Spleen (tissue), 13 donors: ENCODE measurements at places on chromosomes 7 and 10.
A peak's percentile ranks its signal among the peaks of the same experiment; 100 is the strongest.

DNA sequence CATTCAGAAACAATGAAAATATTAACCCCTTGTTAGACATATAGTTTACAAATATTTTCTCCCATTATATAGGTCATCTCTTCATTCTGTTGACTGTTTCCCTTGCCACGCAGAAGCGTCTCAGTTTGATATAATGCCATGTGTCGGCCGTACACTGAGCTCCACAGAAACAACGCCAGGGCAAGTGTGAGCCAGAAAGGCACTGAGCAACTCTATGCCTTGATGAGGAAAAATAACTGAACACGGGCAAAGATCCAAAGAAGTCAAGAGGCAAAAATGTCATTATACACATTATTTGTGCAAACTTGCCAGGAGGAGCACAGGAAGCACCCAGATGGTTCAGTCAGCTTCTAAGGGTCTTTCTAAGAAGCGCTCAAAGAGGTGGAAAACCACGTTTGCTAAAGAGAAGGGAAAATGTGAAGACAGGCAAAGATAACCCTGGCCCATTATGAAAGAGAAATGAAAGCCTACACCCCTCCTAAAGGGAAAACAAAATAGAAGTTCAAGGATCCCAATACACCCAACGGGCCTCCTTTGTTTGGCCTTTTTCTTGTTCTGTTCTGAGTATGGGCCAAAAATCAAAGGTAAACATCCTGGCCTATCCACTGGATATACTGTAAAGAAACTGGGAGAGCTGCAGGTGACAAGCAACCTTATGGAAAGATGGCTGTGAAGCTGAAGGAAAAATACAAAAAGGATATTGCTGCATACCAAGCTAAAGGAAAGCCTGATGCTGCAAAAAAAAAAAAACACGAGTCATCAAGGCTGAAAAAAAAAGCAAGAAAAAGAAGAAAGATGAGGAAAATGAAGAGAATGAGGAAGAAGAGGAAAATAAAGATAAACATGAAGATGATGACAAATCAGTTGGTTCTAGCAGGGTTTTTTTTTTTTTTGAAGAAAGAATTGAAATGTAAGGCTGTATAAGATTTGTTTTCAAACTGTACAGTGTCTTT lies 15.5 kb downstream of the ARHGAP12 start:
- DNase-seq: no peak
- peak overlapping the region; percentile 31 for H3K27ac ChIP-seq
- H3K36me3 ChIP-seq: peaks cover 6% of the 10 kb centered on the region
- peaks cover 40% of the 10 kb centered on the region for H3K4me1 ChIP-seq

- no peak overlapping the region for H3K27ac ChIP-seq
- no peak for DNase-seq
- no peak overlapping the region for H3K4me3 ChIP-seq
Observed at GRCh38 chr7:121529003-121529402, 132.9 kb upstream of the FAM3C start.

DNA sequence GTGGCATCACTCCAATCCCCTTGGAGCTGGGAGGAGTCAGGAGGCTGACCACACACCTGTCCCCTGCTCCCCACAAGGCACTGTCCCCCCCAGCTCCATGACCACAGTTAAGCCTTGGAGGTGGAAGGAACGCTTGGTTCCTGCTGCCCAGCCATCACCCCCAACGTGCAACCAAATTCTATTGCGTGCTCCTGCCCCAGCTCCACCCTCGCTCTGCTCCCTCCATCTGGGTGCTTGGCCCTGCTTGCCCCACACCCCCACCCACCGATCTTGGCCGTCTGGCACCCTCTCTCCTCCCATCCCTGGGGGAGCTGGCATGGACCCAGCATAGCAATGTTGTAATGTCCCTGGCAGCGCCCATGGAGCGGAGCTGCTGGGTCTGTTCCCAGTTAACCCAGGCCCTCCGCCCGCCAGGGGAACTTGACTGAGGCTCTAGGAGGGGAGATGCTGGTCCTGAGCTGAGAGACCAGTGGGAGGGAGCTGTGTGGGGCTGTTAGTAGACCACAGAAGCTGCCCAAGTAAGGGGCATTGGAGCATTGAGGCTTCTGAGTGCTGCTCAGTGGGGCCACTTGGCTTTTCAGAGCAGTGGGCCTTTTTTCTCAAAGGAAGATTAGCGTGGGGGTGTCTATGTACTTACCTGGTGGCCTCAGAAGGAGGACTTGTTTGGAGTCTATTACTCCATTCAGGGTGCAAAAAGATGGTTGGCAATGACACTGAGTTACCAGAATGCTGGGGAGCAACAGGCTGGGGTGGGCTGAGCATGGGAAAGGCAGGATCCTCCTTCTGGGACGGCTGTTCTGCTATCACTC lies 1.1 kb downstream of the EPHB6 start:
- H3K27me3 ChIP-seq: no peaks in the 10 kb centered on the region
- no peaks in the 10 kb centered on the region for H3K36me3 ChIP-seq

DNA sequence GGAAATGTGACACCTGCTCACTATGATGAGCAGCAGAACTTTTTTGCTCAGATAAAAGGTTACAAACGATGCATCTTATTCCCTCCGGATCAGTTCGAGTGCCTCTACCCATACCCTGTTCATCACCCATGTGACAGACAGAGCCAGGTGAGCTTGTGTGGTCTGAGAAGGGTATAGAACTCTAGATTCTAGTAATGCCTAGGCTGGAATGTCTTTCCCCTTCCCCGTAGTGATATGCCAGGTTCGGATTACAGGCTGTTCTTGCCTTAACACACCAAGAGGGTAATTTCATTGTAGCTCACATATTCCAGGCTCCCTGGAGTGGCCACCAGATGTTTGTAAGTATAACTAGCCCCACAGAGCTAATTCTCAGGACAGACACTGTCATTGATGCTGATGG lies 9.2 kb downstream of the HIF1AN start:
- DNase-seq: no peak
- no peak overlapping the region for H3K27ac ChIP-seq
- H3K27me3 ChIP-seq: no peaks in the 10 kb centered on the region
- H3K36me3 ChIP-seq: peaks cover 100% of the 10 kb centered on the region

- H3K4me1 ChIP-seq: peaks cover 11% of the 10 kb centered on the region
- no peaks in the 10 kb centered on the region for H3K36me3 ChIP-seq
- H3K4me3 ChIP-seq: peak within 1 kb of the TSS; percentile 44
- peak; percentile 85 for DNase-seq
- no peaks in the 10 kb centered on the region for H3K27me3 ChIP-seq
Observed at GRCh38 chr7:77199013-77199966, at the start of gene FGL2. FGL2 (minus strand) TSS chr7:77199819; CDS start chr7:77199793, 26 bp downstream.

DNA sequence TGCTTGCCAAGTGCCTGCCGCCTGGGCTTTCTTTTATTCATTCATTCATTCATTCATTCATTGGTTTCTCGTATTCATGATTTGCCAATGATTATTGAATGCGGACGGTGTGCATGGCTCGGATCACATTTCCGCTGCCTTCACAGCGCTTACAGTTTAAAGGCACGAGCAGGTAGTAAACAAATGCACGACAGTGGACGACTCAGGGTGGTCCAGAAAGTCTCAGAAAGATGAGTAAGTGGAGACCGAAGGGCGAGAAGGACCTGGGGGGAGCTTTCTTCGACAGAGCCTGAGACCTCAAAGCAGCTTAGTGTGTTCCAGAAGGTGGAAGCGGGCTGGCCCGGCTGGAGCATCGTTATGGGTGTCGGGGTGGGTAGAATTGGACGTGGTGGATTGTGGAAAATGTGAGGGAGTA lies 506 bp downstream of the MCM10 start:
- no peaks in the 10 kb centered on the region for H3K36me3 ChIP-seq
- no peaks in the 10 kb centered on the region for H3K27me3 ChIP-seq
- peaks cover 18% of the 10 kb centered on the region for H3K4me1 ChIP-seq
- no peak overlapping the region for H3K4me3 ChIP-seq
- H3K27ac ChIP-seq: no peak overlapping the region

DNA sequence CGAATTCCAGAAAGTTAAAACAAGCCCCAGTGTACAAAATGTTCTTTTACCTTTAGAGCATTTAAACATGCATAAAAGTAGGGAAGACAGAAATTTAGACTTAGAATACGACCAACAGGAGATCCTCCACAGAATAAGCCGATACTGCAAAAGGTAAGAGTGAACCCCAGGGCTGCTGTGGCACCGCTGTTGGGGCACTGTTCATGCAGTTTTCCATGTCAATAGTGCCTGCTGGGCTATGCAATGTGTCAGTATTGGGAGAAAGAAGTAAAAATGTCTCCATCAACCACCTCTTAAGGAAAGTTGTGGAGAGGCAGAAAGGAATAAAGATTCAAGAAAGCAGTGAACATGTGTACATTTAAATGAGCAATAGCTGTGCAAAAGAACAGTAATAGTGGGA lies 326.5 kb upstream of the SEMA3C start:
- no peak for DNase-seq
- H3K27me3 ChIP-seq: no peaks in the 10 kb centered on the region
- H3K27ac ChIP-seq: no peak overlapping the region
- H3K4me1 ChIP-seq: no peaks in the 10 kb centered on the region
- no peak overlapping the region for H3K4me3 ChIP-seq

DNA sequence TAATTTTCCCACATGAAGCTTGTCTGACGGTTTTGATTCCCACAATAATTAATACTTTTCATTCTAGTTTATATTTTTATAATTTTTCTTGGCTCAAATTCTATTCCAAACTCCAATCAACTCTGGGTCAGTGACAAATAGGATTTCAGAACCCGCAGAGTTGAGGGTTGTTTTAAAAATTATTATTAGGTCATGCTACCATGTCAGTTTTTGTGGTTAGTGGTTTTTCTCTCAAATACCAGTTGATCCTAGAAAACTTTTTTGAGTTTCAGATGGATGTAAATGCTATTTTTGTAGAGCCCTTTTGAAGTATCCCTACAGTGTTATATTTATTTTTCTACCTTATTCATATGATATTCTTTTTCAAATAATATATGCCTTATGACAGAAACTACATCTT lies 237.4 kb downstream of the SEMA3D start:
- no peaks in the 10 kb centered on the region for H3K27me3 ChIP-seq
- no peak for DNase-seq
- H3K4me1 ChIP-seq: no peaks in the 10 kb centered on the region
- H3K36me3 ChIP-seq: no peaks in the 10 kb centered on the region

DNA sequence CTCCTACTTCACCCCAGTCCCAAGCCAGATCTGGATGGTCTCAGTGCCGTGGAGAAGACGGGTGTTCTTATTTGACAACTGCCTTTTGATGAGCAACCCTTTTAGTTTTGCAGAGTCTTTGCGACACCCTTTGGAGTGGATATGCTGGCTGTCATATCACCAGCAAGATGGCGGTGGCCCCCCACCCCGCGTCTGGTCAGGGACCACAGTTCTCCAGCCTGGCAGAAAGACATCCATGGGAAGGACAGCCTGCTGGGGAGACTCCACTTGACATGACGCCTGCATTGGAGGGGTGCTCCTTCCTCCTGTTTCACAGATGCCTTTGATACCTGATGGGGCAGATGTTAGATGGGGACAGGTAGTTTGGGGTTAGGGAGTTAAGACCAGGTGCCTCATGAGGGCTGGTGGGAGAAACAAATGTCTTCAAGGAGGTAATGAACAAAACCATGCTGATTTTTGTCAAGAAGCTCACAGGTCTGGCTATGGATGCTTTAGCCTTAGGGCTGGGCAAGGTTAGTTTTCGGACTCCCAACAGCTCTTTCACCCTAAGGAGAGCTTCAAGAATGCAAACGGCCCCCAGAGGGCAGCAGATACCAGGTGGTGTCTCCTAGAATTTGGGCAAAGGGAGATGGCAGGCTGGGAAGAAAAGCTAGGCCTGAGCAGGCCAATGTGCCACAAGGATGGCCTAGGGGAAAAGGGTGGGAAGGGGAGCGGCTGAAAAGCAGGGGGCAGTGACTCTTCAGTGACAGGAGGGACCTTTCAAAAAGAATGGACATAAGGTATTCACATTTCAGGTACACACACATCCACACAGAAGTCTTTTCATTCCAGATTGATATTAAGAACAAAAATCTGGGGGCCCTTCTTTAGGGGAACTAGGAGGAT lies 95.2 kb downstream of the CLEC2L start:
- no peak for DNase-seq
- no peaks in the 10 kb centered on the region for H3K27me3 ChIP-seq
- H3K27ac ChIP-seq: no peak overlapping the region
- H3K4me1 ChIP-seq: no peaks in the 10 kb centered on the region

GRCh38 chr10:72321248-72322029 lies 33.3 kb downstream of the DNAJB12 start:
- peaks cover 98% of the 10 kb centered on the region for H3K4me1 ChIP-seq
- no peaks in the 10 kb centered on the region for H3K36me3 ChIP-seq
- DNase-seq: peak; percentile 77
- no peaks in the 10 kb centered on the region for H3K27me3 ChIP-seq
- peak overlapping the region; percentile 93 for H3K27ac ChIP-seq
- no peak overlapping the region for H3K4me3 ChIP-seq

DNA sequence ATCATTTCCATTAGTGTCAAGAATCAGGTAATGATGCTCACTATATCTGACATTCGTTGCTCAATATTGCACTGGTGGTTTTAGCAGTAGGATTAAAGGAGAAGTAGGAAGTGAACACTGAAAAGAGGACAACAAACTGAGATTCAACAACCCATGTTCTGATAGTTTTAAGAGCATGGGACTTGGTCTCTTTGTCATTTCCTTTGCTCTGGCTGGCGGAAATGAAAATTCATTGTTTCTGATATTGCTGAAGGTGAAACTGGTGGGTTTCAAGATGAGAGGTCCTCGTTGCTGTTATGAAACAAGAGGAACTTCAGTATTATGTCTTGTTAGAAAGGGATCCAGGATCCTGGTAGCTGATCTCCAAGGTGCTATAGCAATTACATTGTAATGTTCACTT lies 129.0 kb downstream of the DNAH11 start:
- H3K27me3 ChIP-seq: no peaks in the 10 kb centered on the region
- no peak overlapping the region for H3K4me3 ChIP-seq
- H3K36me3 ChIP-seq: no peaks in the 10 kb centered on the region
- no peak overlapping the region for H3K27ac ChIP-seq
- no peak for DNase-seq
- H3K4me1 ChIP-seq: no peaks in the 10 kb centered on the region

GRCh38 chr7:2929321-2930201 lies 85.5 kb upstream of the GNA12 start:
- H3K27ac ChIP-seq: no peak overlapping the region
- H3K4me1 ChIP-seq: no peaks in the 10 kb centered on the region
- H3K27me3 ChIP-seq: no peaks in the 10 kb centered on the region
- DNase-seq: peak; percentile 58
- no peak overlapping the region for H3K4me3 ChIP-seq

DNA sequence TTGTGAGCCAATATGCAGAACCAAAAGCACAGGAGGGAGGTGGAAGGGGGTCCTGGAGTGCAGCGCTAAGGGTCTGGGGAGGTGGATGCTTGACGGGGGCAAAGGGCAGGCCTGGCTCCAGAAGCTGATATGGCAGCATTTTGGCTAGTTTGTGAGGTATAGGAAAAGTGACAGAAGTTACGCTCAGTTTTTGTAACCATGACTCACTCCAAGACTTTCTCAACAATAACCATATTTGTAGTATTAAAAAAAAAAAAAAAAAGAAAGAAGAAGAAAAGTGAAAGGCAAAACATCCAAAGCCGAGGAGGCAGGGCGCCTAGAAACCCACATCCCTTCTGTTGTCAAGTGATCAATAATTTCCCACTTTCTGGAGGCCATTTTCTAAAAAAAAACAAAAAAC lies 92.3 kb downstream of the RNF216 start:
- DNase-seq: no peak
- no peak overlapping the region for H3K4me3 ChIP-seq
- peak overlapping the region; percentile 86 for H3K27ac ChIP-seq
- H3K4me1 ChIP-seq: peaks cover 99% of the 10 kb centered on the region
- H3K27me3 ChIP-seq: no peaks in the 10 kb centered on the region

- H3K4me1 ChIP-seq: peaks cover 8% of the 10 kb centered on the region
- no peaks in the 10 kb centered on the region for H3K36me3 ChIP-seq
- peaks cover 21% of the 10 kb centered on the region for H3K27me3 ChIP-seq
- peak overlapping the region; percentile 51 for H3K4me3 ChIP-seq
- DNase-seq: peak; percentile 78
- no peak overlapping the region for H3K27ac ChIP-seq
Observed at GRCh38 chr10:91887272-91888076, 21.8 kb downstream of the FGFBP3 start.
